ENCODE measurements at places on chromosomes 7 and 10.

- DNase-seq = no peak
Measured at GRCh38 chr7:49911909-49912308, 138.5 kb downstream of the VWC2 start.

- no peak for DNase-seq
Measured at GRCh38 chr7:42661312-42661711, 250.6 kb downstream of the C7orf25 start.

DNA sequence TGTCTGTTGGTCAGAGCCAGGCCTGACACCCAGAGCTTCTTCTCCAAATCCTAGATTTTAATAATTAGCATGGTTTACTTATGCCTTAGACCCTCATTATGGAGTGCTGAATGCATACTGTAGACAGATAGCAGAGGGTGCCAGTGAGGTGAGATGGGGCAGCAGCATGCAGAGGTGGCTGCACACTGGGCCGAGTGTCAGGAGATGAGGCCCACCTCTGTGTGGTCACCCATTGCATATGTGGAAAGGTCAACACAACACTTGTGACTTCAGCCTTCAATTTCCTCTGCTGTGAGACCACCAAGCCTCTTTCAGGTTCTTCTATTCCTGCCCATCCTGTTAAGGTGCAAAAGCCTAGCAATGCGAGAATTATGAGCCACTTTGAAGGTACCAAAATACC, 39.7 kb upstream of the NMT2 start:
- DNase-seq = no peak

DNA sequence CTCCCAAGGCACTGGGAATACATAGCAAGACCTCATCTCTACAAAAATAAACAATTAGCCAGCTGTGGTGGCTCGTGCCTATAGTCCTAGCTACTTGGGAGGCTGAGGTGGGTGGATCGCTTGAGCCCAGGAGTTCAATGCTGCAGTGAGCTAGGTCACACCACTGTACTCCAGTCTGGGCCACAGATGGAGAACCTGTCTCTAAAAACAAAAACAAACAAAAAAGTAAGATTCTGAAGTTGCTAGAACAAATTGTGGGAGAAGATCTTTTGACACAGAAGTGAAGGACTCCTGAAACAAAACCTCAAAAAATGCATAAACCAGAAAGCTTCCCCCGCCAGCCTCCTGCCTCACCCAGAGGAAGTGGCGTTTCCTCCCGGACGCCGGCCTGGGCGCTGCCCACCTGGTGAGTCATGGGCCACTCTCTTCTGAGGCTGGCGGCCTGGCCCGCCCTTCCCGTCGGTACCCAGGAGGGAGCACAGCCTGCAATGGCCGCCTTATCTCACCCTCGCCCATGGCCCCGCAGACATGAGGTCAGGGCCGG, 25.4 kb upstream of the ELN start:
- DNase-seq = no peak

- DNase-seq = no peak
Measured at GRCh38 chr10:76114581-76115001, 683.2 kb downstream of the LRMDA start.

GRCh38 chr7:15178065-15178464, 275.5 kb upstream of the DGKB start:
- DNase-seq = no peak

- no peak for DNase-seq
Measured at GRCh38 chr10:13938950-13939349, 352.2 kb downstream of the PRPF18 start.

DNA sequence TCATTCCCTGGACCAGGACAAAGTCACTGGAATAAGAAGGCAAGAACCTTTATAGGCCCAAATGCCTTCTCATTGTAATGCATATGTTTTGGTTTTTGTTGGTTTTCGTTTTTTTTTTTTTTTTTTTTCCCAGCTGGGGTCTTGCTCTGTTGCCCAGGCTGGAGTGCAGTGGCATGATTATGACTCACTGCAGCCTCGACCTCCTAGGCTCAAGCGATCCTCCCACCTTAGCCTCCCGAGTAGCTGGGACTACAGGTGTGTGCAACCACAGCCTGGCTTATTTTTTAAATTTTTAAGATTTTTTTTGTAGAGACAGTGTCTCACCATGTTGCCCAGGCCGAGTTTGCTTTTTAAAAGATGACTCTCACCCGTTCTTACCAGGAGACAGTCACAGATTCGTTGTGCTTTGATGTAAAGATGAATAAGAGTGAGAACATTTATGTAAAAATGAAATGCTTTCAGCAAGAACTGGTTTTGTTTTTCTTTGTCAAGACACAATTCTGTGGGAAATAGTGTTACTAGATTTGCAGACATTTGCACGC, 7.6 kb downstream of the IQCE start:
- no peak for DNase-seq

GRCh38 chr7:53607961-53608360, 572.5 kb downstream of the POM121L12 start:
- DNase-seq = no peak

DNA sequence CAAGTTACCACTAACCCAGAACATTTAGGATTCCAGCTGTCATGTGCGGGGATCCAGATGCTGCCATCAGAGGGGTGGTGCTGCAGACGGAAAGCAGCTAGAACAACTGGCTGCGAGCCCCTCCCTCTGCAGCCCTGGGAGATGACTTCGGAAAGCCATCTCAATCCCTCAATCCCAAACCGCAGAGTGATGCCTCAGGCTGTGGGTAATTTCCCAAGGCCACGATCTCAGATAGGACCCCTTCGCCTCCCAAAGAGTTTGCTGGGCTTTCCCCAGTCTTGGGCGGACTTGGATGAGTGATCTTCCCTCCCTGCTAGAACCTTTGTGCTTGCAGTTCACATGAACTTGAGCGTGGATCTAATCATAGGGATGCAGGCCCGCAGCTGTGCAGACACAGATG, 71.3 kb upstream of the EN2 start:
- DNase-seq = no peak

- no peak for DNase-seq
Measured at GRCh38 chr7:155925682-155926081, 113.4 kb upstream of the SHH start.

- DNase-seq = peak; percentile 4
Measured at GRCh38 chr10:132136097-132136521, 50.6 kb upstream of the DPYSL4 start.

- peak; percentile 56 for DNase-seq
Measured at GRCh38 chr7:130875265-130875741, 141.3 kb upstream of the KLF14 start.
